Spleen (tissue), 13 donors: ENCODE measurements at places on chromosomes 1 and 21. TPM values are rescaled to one million over a fixed set of nuclear protein-coding genes. Genes with fewer than 3 reads are reported as not detected.

- no peak overlapping the region for H3K4me3 ChIP-seq
- no peak for DNase-seq
- peaks cover 16% of the 10 kb centered on the region for H3K4me1 ChIP-seq
- H3K27ac ChIP-seq = no peak overlapping the region
These were observed 51.6 kb downstream of the IRF2BP2 start for GRCh38 chr1:234558330-234558836.

DNA sequence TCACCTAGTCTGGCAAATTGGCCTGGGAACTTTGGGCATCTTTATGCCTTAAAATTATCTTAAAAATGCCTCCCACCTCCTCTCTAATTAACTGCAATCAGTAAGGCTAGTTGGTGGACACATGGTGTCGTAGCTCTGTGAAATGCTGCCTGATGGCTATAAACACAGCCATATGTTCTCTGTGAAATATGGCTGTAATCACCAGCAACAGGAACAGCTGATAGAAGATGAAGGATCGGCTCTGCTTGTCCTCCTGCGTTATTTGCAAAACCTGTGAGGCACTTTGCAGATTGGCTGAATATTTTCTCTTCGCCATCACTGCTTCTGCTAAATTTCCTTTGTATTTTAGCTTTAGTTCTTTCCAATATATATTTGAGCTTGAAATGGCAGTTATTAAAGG is 419.6 kb downstream of the RWDD3 start:
- no peaks in the 10 kb centered on the region for H3K4me1 ChIP-seq
- H3K27ac ChIP-seq = no peak overlapping the region
- no peaks in the 10 kb centered on the region for H3K36me3 ChIP-seq
- no peaks in the 10 kb centered on the region for H3K27me3 ChIP-seq
- DNase-seq = no peak
- no peak overlapping the region for H3K4me3 ChIP-seq

DNA sequence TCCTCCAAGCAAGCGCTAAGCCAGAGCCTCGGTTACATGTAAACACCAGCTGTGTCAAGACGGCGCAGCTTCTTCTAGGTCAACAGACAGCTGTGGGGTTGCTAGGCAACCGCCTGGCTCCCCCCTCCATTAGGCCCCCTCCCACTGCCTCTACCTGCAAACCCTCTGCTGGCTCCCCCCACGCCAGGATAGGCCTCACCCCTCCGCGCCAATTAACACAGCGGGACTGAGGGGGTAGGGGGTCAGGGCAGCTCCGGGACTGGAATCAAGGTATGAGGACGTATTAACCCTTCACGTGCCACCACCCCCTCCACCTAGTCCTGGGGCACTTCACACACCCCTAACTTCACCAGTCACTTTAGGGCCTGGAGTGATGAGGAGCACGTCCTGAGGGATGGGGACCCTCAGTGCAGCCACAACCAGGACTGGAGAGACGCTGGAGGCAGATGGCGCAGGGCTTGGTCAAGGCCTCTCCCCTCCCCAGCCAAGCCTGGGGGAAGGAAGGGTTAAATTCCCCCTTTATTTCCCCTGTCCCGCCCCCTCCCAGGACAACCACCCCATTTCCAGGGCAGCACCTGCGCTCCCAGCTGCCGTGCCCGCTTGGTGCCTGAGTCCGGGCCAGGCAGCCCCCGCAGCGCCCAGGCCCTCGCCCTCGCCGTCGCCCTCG is 37.4 kb upstream of the WASF2 start:
- peak overlapping the region; percentile 39 for H3K4me3 ChIP-seq
- no peaks in the 10 kb centered on the region for H3K36me3 ChIP-seq
- no peak for DNase-seq
- peak overlapping the region; percentile 81 for H3K27ac ChIP-seq
- H3K27me3 ChIP-seq = peaks cover 15% of the 10 kb centered on the region
- peaks cover 61% of the 10 kb centered on the region for H3K4me1 ChIP-seq

GRCh38 chr1:202639500-202639899 is 70.8 kb downstream of the SYT2 start:
- no peaks in the 10 kb centered on the region for H3K36me3 ChIP-seq
- no peak for DNase-seq
- H3K27me3 ChIP-seq = peaks cover 24% of the 10 kb centered on the region
- H3K4me3 ChIP-seq = no peak overlapping the region

DNA sequence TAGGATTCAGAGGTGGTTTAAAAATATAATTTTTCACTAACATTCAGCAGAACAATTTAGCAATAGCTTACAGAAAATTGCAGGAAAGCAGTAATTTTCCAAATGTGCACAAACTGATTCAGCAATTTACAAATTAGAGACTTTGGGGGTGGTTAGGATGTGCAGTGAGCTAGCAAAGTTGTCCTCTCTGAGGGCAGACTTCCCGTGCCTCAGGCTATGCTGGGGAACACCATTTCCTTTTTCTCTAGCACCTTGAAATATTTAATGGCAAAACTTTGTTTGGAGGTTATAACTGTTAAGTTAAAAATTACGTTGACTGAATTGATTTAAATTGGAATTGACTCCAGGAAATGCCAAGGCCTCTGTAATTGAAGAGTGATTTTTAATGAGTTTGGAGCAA is 258.9 kb downstream of the PTBP2 start:
- no peaks in the 10 kb centered on the region for H3K36me3 ChIP-seq
- H3K4me1 ChIP-seq = no peaks in the 10 kb centered on the region
- H3K27ac ChIP-seq = no peak overlapping the region
- H3K27me3 ChIP-seq = no peaks in the 10 kb centered on the region
- no peak for DNase-seq
- no peak overlapping the region for H3K4me3 ChIP-seq

DNA sequence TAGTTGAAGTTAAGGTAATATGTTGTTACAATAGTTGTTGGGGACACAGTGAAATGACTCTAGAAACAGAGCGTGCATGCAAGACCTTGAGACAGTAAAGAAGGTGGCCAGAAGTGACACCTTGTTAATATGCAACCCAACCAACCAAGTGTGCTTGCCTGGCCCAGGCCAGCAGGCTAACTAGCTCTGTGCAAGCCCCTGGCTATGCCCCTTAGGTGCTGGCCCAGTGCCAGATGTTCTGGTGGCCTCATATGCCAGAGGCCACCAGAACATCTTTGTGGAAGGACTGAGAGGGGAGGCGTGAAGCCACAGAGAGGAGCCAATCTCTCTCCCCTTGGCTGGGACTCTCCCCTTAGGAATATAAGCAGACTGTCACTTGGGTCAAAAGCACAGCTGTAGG is 111.2 kb upstream of the JUN start:
- no peaks in the 10 kb centered on the region for H3K36me3 ChIP-seq
- peak overlapping the region; percentile 62 for H3K27ac ChIP-seq
- no peak overlapping the region for H3K4me3 ChIP-seq

LRRC38 gene
- total RNA-seq = not detected

ATP5PO gene
- 154 TPM for total RNA-seq

C1orf56 gene
- 1.8 TPM for total RNA-seq

HHIPL2 gene
- not detected for total RNA-seq

FAM163A gene
- 0.14 TPM for total RNA-seq
